NCI-H1048 (cell line): ENCODE measurements at places on chromosomes 12 and 14.

GRCh38 chr14:23009939-23010726 lies at the start of gene C14orf93:
Gene C14orf93, minus strand, starts transcription at chr14:23010143. Its CDS starts 11,120 bp downstream, at chr14:22999023.
- peak; percentile 24 for DNase-seq

DNA sequence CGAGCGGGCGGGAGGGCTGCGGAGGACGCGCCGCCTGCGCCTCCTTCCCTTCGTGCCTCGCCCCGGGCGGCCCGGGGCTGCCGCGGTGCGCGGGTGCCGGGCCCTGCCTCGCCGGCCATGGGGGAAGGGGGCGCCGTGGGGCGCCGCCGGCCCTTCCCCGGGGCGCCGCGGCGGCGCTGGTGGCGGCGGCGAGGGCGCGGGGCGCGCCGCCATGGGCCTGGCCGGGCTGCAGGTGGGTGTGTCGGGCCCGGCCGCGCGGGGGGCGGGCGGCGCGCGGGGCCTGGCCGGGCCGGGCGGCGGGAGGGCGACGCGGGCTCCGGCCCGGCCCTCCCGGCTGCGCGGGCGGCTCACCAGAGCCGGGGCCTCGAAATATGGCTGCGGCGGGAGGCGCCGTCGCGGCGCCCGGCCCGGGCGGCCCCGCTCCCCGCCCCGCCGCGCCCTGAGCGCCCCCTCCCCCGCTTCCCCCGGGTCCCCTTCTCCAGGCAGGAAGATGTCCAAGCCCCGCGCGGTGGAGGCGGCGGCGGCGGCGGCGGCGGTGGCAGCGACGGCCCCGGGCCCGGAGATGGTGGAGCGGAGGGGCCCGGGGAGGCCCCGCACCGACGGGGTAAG lies 5.1 kb downstream of the KMT5A start:
- no peak for DNase-seq

- no peak for DNase-seq
Observed at GRCh38 chr12:49987625-49988303, 15.0 kb downstream of the AQP6 start.

DNA sequence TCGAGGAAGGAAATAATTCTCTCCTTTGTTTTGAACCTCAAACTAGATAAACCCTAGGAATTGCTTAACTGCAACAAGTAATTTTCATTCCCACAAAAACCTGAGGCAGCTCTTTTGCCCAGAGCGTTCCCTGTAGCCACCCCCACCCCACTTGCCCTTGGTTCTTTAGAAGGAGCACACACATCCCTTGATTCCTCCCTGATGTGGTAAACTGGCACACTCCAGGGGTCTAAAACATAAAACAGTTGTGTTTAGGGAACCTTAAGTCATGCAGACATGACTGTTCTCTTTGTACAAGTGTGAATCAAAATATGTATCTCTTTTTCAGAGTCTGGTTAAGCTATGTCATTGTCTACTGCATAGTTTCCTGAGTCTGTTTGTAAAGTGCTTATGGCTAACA lies 14.0 kb downstream of the MAPK1IP1L start:
- DNase-seq, result no peak

- no peak for DNase-seq
Observed at GRCh38 chr12:11759899-11760298, 110.4 kb downstream of the ETV6 start.

- no peak for DNase-seq
Observed at GRCh38 chr12:98389593-98389992, 125.8 kb upstream of the TMPO start.

DNA sequence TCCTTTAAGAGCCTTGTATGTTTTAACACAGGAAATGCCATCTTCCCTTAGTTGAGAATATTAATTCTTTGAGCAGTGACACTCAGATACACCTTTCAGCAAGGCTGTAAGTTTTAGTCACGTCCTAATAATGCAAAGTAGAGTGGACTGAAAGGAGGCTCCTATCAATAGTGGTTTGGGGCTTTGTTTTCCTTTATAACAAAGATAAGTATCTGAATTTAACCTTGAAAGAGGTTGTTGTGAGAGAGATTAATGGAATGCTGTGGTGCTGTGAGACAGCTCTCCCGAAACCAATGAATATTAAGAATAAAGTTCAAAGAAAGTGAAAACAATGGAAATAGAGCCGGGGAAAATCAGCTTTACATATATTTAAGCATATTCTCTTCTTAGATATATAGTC lies 259.6 kb downstream of the ERC1 start:
- DNase-seq, result no peak

DNA sequence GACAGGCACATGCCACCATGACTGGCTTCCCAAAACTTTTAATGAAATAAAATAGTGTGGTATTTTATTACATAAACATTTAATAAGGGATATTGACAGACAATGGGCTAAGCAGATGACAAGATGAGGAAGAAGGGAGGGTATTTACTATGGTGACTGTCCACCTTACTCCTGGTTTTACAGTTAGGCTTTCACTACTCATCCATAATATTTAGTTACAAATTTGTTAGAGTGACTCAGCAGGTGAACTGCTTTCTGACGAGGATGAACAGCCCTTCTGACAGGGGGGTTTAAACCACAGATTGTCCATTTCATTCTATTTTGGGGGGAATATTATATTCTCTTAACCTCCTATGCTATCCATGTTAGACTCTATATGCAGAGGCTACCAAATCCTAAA lies 3.6 kb upstream of the PALS1 start:
- no peak for DNase-seq

DNA sequence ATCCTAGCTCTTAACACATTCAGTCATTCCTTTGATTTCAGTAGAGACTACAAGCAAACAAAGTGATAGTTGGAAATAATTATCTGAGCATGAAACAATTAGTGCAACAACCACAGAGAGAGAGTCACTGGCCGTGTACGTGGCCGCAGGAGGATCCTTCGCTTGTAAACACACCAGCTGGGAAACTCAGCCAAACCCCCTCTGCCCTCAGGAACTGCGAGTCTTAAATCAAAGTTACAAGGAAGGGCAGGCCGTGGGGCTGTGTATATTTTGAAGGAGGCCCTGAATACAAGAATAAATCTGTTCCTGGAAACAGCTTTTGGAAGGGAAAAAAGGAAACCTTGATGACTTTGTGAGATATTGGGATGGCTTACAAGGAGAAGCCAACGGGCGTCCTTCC lies 164.5 kb downstream of the ANO2 start:
- no peak for DNase-seq

- DNase-seq, result no peak
Observed at GRCh38 chr14:26282578-26282977, 315.3 kb downstream of the NOVA1 start.

GRCh38 chr12:69476276-69477017 lies 6.3 kb downstream of the FRS2 start:
- no peak for DNase-seq

GRCh38 chr14:94052662-94053061 lies 26.5 kb downstream of the OTUB2 start:
- DNase-seq, result no peak

- no peak for DNase-seq
Observed at GRCh38 chr12:19992311-19992710, 376.0 kb upstream of the PDE3A start.

GRCh38 chr12:5328669-5329517 lies 103.0 kb upstream of the NTF3 start:
- DNase-seq, result no peak

DNA sequence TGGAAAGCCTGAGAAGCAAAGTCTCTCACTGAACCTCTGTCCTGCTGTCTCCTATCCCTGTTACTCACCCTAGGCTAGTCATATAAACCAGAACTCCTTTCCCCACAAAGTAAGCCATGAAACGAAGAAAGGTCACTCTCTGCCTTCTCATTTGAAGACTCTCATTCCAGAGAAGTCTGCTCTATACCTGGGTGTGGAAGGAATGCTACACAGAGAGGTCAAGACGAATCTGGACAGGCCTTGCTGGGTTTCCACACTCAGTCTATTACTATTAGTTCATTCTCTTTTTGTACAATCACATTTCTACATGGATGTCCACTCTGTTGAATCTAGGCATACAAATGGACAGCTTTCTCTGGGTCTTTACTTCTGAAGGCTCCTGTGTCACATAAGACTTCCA lies 2.4 kb upstream of the AEBP2 start:
- DNase-seq, result no peak

GRCh38 chr12:46557539-46558373 lies 185.2 kb upstream of the SLC38A2 start:
- DNase-seq, result no peak

DNA sequence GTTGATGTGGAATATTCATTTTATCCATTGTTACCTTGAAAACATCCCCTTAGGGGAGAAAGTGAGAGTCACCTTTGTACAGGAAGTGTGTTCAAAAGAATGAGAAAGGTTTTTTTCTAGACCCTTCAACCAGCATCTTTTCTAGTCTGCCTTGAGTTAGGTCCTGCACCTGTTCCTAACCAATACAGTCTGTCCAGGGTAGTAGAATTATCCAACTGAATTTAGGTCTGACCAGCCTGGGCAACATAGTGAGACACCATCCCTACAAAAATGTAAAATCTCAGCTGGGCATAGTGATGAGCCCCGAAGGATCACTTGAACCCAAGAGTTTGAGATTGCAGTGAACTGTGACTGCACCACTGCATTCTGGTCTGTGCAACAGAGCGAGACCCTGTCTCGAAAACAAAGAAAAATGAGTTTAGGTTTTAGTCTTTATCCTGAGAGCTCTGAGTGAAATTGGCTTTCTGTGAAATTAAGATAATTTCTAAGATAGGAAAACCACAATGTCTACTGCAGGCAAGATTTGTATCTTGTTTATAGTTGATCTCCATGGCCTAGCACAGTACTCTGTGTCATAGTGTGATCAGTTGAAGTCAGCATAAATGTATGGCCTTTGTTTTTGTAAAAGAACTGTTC lies 25.2 kb downstream of the ARHGAP5 start:
- no peak for DNase-seq

DNA sequence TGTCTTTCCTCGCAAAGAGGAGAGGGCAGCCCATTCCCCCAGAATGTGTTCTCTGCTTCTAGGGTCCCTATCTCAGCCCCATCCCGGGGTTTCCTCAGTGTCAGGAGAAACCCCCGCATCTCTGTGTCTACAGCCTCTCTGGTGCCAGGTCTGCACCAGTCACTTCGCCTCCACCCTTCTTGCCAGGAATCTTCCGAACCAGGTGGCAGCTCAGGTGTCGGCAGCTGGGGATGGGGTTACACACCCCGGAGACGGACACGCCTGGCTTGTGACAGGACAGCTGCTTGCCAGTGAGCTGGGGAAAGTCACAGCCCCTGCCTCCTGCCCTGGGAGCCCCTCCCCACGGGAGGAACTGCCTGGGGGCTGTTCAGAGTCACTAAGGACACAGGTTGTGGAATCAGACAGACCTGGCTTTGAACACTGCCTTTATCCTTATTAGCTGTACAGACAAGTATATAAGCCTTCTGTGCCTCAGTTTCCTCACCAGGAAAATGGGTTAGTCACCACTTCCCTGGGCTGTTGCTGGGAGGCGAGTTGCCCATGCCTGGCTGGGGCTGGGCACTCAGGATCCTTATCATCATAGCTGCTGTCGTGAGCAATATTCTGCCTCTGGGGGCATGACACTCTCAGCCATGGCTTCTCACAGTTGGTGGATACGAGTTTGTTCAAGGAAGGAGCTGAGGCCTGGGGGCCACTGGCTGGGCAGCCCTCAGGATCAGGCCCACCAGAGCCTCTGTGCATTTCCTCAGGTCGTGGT lies 10.8 kb downstream of the HIP1R start:
- no peak for DNase-seq

GRCh38 chr14:63267171-63267570 lies 51.6 kb downstream of the GPHB5 start:
- DNase-seq, result no peak

DNA sequence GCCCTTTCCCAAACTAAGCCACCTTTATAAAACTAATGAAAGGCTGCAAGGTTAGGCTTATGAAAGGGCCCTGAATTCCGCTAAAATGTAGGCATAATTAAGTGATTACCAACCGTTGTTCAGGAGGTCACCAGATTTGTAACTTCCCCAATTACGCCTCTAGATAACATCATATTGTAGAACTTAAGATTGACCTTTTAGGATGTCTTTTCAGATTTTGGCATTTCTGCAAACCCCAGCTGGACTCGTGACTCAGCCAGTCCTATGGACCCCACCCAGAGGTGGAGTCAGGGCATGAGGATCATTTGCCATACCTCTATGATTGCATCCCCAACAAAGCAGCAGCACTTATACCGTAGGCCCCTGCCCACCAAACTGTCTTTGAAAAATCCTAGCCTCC lies 3.7 kb upstream of the LPCAT3 start:
- no peak for DNase-seq

GRCh38 chr14:104597576-104597975 lies 7.0 kb downstream of the TMEM179 start:
- no peak for DNase-seq

DNA sequence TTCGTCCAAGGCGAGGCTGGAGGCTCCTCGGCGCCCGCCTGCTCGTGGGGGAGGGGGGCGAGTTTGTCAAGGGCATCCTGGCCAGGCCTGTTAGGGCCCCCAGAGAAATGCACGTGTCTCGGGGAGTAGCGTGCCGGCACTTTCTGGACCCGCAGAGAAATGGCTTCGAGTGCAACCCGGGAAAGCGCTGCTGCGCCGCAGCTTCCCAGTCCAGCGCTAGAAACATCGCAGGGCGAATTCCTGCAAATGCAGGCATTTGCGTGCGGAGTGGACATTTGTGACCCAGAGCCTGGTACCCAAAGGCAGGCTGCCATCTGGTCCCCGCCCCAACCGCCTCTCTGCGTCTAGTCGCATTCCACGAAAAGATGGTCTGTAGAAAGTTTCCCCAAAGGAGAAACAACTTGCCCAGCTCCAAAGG lies 756 bp downstream of the LGR5 start:
- no peak for DNase-seq

DNA sequence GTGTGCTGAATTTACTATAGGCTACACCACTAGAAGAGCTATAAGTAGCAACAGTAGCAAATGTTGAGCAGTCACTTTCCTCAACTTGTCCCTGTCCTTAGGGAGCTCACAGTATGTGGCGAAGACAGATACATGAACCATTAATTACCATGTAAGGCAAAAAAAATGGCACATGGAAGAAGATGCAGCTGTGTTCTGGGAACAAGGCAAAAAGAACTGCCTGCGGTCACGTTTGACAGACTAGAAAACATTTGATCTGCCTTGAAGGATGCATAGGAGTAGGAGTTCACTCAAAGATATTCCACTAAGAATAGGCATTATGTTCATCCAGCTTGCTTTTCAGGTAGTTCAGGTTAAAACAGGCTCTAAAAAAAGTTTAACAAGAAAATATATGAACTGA lies 46.5 kb upstream of the IFNG-AS1 start:
- DNase-seq, result no peak

DNA sequence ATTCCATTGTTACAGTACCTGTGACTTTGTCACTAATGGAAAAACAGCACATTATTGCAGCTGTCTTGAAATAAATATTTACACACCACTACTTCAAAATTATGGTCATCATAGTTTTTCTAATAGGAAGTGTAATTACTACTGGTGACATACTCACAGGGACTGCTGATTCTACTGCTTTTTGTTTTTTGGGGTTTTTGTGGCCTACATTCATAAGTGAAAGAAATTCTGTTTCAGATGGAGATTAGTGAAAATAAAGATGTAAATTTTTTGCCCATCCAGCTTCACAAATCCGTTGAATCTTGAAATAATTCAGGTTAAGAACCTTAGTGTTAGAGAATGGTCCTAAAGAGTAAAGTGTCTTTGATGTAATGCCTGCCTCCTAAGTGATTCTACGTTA lies 17.5 kb downstream of the KNTC1 start:
- no peak for DNase-seq

- DNase-seq, result no peak
Observed at GRCh38 chr14:53151523-53152183, 1.5 kb downstream of the DDHD1 start.

- no peak for DNase-seq
Observed at GRCh38 chr12:39277416-39277815, 165.5 kb downstream of the KIF21A start.
